Activated T-helper 17 cell treated with anti-CD3 and anti-CD28 coated beads, Interleukin-2, amount 50 U/mL, for 72 hours (primary cell): ENCODE measurements at places on chromosomes 6 and 20.
A peak's percentile ranks its signal among the peaks of the same experiment; 100 is the strongest.

DNA sequence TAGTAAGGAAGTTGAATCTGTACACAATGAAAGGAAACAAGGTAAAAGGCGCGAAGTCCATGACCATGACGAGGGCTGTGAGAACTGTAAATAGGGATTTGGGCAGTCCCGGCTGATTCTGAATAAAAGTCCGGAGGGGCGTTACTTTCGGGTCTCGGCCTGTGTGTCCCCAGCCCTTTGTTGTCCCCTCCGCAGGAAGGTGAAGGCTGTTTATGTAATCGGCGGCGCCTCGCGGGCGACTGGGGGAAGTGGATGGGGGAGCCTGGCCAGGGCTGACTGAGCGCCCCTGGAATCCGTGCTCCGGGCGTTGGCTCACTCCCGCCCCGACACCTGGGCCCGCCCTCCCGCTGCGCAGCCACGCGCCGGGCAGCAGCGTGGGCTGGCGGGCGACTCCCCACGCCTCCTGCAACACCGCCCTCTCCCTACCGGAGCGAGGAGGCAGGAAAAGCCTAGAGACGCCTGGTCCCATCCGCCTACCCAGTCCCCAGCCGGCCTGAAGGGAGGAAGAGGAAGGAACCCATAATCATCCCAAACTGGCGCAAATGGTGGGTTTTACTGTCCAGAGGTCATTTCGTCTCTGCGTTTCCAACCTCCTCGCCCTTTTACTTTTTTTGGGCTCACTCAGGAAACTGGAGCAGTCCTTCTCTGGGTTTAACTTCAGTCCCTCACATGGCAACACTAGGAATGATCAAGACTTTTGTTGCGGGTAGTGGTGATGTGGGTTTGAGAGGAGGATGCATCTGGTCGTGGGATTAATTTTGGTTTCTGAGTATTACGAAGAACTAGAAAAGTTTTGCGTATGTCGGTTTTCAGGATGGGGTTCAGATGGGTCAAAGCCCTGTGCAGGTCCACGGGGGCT lies 12.1 kb downstream of the TRIM31 start:
- peak; percentile 13 for ATAC-seq

DNA sequence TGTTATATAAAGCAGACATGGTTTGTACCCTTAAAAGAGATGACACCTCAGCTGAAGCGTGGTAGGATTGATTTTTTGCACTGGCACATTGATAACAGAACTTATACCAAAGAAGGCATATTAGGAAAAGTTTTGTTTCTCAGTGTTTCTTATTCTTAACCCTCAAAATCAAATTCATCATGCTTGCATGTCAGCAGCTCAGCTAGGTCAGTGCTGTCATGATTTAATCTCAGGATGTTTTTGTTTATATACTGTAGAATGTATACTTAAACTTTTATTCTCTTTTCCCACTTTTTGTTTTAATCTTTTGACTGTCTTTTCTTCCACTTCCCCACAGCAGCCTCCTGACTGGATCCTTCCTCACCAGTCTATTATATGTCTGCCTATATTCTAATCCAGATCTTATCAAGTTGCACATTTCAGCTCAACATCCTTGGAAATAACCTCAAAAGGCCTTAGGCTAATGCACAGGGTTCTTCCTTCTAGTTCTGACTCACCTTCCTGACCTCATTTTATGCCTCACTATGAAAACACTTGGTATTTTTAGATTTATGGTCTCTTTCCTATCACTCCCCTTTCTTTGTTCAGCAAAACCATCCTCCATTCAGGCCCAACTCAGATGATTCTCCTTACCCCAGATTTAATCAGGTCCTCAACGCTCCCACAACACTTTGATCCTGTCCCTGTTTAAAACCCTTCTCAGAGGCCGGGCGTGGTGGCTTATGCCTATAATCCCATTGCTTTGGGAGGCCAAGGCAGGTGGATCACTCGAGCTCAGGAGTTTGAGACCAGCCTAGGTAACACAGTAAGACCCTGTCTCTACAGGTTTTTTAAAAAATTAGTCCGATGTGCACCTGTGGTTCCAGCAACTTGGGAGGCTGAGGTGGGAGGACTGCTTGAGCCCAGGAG lies 7.2 kb downstream of the HEBP2 start:
- ATAC-seq = peak; percentile 95

DNA sequence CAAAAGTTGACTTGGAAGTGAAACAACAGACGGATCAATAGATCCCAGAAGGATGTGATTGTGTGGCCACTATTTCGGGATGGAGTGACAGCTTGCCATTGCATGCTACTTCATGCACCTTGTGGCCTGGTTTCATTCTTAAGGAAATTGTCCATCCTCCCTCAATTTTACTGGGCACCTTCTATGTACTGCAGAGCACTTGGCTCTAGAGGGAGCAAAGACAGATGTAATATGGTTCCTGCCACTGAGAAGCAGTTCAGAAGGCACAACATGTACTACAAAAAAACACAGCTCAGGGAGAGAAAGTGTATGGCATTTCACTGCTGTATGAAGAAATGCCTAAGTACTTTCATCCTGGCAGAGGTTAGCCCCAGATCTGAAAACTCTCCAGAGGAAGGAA lies 91.9 kb downstream of the FOXA2 start:
- ATAC-seq = no peak

DNA sequence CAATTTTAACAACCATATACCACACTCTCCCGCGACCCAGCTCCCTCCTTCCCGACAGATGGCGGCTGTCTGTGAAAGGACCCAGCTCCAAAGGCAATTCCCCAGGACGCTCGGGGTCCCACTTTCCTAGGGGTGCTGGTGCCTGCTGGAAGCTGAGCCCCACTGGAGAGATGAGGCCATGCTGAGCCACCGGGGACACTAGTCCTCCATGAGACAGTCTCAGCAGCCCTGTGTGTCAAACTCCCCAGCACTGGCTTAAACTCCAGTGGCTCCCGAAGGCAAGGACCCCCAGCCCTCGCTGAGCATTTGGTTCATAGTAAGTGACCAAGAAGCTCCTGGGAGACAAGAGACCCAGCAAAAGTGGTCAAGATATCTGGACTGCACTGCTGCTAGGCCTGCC lies 52.1 kb downstream of the SLC2A10 start:
- ATAC-seq = no peak

DNA sequence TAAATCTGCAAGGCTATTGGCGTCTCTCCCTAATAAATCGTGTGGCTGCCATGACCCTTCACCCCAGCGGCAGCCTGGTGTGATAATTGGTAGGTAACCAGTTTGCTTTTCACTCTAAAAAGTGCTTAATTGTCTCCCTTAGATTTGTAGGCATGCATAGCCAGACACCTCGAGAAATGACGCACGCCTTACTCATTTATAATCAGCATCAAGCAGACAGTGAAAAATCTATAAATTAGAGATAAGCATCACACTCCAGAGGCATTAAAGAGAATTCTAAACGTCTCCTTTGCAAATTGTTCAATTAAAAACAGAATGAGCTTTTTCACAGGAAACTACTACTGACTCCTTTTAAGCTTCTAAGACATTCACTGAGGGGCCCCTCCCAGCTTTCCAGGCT lies 110.2 kb upstream of the RPS6KA2 start:
- no peak for ATAC-seq

DNA sequence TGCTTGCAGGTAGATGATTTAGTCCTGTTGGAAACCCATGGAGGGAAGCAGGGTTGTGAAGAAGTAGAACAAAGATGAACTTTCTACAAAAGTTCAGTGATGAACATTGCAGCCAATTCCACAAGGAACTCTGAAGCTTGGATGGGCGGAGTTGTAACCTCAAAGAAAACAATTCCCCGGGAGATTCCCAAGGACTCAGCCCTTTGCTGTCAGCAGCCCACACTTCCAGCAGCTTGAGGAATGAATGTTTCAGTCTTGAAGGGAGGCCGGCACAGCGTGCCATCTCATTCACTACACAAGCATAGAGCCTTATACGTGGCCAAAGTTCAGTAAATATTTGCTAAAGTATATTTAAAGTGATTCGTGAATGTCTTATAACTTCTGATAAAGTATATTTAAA lies 269.4 kb downstream of the NKAIN2 start:
- no peak for ATAC-seq

DNA sequence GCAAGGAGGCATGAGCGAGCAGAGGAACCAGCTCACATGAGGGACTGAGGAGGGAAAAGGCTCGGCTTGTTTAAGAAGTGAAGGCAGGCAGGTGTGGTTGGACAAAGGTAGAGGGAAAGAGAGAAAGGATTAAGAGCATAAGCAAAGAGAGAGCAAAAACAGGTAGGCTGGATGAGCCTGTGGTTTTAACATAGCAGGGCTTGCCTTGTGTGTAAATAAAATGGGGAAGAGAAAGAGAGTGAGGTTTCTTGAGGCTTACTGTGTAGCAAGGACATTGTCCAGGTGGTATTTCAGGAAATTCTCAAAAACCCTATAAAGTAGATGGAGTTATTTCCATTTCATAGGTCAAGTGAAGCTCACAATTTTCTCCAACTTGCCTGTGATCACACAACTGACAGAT lies 93.9 kb upstream of the HDAC2 start:
- ATAC-seq = no peak

DNA sequence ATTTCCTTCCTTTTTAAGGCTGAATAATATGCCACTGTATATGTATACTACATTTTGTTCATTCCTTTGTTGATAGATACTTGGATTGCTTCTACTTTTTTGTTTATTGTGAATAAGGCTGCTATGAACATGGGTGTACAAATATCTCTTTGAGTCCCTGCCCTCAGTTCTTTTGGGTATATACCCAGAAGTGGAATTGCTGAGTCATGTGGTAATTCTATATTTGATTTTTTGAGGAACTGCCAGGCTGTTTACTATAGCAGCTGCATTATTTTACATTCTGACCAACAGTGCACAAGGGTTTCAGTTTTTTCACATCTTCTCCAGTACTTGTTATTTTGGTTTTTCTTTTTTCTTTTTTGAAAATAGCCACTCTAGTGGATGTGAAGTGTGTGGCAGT lies 34.1 kb downstream of the CDS2 start:
- ATAC-seq = no peak

DNA sequence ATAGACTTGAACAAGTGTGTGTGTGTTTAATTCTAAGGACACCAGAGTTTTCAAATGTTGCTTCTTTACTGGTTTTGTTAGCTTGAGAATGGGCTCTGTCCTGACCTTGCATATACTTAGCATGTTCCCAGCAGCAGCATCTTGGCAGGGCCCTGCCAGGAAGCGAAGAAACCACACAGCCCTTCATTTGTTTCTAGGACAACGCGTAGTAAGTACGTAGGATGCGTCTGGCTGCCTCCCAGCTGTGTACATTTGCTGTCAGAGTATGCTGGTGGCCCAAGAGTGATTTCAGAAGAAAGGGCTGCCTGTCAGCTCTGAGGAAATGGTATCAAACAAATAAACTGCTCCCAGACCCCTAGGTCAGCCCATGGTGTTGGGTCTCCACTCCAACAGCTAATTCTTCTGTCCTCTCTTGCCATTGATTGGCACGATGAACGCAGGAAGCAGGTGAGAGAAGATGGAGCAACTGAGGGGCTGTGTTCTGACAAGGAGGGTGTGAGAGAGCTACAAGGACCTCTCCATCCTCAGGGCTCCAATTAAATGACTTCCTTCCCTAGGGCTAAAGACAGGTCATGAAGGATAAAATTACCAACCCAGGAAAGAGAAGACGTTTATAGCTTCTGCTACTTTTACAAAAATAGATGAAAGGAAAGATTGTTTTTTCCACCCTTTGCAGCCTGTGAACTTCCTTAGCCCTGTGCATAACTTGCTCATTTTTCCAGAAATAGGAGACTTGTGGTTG lies 55.9 kb upstream of the HDDC2 start:
- peak; percentile 56 for ATAC-seq

DNA sequence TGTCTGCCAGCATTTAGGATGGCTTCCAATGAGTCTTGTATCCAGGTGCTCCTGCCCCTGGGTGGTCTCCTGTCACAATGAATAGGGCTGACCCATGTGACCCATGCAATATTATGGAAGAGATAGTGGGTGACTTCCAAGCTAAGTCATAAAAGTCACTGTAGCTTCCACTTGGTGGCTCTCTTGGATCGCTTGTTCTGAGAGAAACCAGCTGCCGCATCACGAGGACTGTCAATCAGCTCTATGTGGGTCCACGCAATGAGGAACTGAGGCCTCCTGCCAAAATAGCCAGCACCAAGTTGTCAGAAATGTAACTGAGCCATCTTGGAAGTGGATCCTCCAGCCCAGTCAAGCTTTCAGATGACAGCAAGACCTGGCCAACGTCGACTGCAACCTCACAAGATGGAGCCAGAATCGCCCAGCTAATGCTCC lies 14.9 kb upstream of the MATN4 start:
- ATAC-seq = no peak

GRCh38 chr6:90131125-90131524 lies 165.5 kb downstream of the BACH2 start:
- ATAC-seq = no peak

- ATAC-seq = peak; percentile 85
Observed at GRCh38 chr20:47487175-47487917, 14.3 kb upstream of the NCOA3 start.

- ATAC-seq = no peak
Observed at GRCh38 chr20:56157530-56158203, 90.9 kb upstream of the MC3R start.

DNA sequence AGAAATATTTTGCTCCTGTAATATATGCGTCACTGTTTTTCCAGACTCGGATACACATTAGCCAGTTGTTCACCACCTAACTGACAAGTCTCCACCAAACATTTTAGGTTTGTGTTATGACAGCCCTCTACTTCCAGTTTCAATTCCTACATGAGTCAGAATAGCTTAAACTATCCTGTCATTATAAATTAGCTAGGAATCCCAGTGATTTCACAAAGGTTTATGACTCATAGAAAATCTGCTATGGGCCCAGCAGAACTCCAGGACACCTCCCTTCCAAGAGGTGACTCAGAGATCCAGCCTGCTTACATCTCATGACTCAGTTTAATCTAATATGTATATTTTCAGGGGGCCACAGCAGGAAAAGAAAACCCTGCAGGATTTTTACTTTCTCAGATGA lies 17.4 kb upstream of the PLCB4 start:
- no peak for ATAC-seq

GRCh38 chr6:100763617-100764241 lies 117.4 kb downstream of the ASCC3 start:
- no peak for ATAC-seq

DNA sequence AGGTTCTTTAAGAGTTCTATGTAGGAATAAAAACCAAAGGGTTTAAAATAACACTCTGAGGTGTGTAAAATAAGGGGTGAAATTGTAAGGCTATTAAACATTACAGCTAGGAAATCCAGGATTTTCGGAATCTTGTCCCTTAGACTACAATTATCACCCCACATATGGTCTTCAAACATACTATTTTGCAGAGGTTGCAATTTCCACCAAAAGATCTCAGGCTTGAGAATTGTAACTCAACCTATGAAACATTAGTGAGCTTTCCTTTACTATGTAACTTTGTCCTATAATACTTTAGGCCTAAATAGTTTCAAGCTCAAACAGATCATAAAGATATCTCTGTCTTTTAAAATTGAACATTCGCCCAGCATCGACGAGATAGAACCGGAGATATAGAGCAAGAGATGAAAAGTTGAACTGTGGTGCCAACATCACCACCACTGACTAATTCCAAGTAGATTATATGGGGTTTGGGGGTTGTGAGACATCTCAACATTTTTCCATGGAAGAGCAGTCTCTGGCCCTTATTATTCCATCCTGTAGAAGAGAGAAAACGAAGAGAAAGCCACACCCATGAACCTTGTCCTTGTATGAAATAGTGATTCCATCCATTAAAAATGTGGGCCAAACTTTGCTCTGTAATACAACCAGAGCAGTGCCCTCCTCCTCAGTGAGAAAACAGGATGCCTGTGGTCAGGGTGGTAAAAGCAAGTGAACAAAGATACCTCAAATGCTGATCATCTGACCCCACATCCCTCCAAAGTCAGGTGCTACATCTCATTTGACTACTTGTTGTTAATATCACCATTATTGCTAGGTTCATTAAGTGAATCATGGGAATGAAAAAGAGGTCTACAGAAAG lies 284.5 kb upstream of the GJE1 start:
- peak; percentile 85 for ATAC-seq

GRCh38 chr6:128508588-128509296 lies 11.7 kb downstream of the PTPRK start:
- no peak for ATAC-seq
